ENCODE measurements at places on chromosomes 12 and 14.

DNA sequence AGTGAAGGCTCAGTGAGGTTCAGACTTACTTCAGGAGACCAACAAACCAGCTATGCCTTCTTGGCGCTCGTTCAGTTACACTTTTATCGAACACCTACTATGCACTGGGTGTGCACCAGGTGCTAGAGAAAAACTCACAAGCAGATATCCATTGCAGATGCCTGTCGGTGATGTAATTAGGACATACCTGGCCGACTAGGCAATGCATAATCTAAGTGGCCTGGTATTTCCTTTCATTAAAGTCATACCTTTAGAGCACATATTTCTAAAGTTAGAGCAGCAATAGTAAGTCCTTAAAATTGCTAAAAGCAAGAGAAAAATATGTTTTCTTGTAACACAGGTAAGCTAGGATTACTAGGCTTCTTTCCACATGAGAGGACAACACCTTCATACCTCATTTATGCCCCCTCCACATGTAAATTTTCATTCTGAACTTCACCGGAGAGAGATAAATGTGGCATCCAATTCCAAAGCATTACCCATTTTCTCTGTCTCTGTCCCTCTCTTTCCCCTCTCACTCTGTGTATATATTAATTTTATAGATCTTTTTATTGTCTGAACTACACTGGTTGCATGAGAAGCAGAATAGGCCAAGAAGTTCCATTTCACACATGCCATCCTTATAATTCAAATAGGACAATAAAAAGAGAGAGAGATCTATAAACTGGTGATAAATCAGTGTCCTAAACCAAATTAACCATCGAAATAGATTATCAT lies 242.2 kb downstream of the SPTSSA start:
- no peak for DNase-seq

GRCh38 chr14:89140326-89140725 lies 276.7 kb downstream of the FOXN3 start:
- DNase-seq = no peak

DNA sequence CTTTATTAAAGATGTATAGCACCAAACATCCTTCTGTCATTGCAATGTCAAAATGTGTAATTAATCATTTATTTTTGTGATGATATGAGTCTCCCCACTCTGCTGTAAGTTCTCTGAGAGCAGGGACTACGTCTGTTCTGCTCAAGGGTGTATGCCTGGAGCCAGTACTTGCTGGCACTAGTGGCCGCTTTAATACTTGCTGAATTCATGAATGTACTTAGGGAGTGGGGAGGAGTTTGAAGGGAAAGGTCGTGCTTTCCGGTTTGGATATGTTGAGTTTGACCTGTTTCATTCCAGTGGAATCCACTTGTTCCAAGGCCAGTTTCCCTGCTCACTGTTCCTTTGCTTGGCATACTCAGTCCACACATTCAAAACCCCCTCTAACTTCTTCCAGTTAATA lies 1.9 kb upstream of the DCAF5 start:
- DNase-seq = no peak

- no peak for DNase-seq
Observed at GRCh38 chr12:77494296-77494695, 336.4 kb upstream of the NAV3 start.

GRCh38 chr14:33717866-33718265 lies 233.0 kb downstream of the EGLN3 start:
- no peak for DNase-seq

DNA sequence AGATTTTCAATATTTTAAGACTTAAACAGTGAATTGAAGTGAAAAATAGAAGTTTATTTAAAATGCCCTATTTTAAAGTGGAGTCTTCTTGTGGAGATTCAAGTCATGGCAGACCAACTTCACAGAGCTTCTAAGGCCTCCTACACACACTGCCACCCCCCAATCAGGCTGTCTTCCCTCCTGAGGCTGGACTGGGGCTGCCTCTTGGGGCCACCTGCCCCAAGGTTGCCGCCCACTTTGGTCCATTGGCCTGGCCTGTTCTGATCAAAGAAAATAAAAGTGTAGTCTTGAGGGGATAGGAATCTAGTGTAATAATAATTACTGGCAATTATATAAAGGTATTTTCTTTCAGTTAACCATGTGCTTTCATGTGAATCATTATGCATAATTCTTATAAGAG lies 1.3 kb downstream of the GOLT1B start:
- no peak for DNase-seq

DNA sequence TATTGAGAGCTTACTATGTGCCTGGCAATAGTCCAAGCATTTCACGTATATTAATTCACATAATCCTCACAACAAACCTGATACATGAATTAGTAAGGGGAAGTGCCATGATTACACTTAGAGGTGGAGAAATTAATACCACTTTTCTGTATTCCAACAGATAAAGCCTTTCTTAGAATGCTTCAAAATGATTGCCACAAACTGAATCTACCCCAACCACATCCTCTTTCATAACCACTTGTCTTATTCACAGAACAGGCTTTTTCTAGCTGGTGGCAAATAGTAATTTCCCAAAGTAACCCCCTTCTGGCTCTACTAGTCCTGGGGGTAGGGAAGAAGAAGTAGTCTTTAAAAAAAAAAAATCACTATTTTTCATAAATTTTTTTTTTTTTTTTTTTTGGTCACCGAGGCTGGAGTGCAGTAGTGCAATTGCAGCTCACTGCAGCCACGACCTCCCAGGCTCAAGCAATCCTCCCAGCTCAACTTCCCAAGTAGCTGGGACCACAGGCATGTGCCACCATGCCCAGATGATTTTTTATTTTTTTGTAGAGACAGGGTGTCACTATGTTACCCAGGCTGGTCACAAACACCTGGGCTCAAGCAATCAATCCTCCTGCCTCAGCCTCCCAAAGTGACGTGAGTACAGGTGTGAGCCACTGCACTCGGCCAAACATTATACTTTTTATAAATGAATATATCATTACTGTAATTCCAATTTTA lies 59.0 kb upstream of the ARID2 start:
- DNase-seq = no peak

- DNase-seq = no peak
Observed at GRCh38 chr12:29552994-29553748, 55.7 kb upstream of the OVCH1 start.

DNA sequence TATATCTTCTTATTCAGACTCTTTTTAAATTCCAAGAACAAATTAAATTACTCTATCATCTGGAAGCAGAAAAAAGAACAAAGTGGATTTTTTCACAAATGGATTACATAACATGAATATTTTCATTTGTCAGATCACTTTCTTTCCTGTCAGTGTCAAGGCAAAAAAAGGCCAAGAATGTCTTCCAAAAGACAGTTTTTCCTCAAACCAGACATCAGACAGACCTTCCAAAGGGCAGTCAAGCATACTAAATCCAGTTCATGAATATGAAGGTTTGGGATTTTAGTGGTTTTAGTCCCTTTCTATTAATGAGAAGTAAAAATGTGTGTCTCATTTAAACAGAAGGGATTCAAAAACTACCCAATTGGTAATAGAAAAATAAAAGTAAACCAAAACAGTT lies 336.0 kb downstream of the CEP128 start:
- DNase-seq = no peak

- no peak for DNase-seq
Observed at GRCh38 chr12:42990387-42990786, 400.8 kb upstream of the PRICKLE1 start.

DNA sequence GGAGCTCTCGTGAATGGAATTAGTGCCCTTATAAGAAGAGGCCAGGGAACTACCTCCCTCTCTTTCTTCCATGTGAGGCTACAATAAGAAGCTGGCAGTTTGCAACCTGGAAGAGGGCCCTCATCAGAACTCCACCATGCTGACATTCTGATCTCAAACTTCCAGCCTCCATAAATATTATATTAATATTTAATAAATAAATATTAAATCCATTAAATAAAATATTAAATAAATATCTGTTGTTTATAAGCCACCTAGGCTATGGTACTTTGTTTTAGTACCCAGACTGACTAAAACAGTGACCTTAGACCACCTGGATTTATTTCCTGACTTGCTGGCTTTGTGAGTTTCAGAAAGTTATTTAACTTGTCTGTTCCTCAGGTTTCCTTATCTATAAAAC lies 49.9 kb downstream of the ZNF641 start:
- DNase-seq = no peak

DNA sequence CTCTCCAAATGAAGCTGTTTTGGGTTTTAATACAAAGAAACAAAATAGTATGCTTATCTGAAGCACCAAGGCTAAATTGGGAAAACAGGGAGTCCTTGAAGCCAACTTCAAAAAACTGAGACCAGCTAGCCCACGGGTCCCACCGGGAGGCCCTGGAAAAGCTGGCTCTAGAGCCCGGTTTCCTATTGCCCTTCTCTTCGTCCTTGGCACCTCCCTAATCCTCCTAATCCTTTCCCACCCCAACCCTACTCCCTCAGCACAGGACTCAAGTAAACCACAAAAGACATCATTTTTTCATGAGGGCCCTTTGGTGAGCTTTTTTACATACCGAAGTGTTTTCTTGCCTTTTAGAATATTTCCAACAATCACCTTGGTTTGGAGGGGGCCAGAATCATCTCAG lies 11.3 kb downstream of the LRRC74A start:
- no peak for DNase-seq

- no peak for DNase-seq
Observed at GRCh38 chr12:52903855-52904508, 894 bp downstream of the KRT8 start.

DNA sequence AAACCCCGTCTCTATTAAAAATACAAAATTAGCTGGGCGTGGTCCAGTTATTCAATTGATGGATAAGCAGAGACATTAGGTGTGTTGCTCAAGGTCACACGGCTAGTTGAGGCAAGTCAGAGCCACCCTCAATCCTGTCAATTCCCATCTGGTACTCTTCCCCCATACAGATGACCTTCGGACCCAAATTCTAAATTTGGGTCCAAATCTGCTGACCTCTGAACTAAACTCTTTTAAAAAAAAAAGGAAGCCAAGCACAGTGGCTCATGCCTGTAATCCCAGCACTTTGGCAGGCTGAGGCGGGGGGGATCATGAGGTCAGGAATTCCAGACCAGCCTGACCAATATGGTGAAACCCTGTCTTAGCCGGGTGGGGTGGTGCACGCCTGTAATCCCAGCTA lies 23.9 kb downstream of the GCN1 start:
- no peak for DNase-seq

DNA sequence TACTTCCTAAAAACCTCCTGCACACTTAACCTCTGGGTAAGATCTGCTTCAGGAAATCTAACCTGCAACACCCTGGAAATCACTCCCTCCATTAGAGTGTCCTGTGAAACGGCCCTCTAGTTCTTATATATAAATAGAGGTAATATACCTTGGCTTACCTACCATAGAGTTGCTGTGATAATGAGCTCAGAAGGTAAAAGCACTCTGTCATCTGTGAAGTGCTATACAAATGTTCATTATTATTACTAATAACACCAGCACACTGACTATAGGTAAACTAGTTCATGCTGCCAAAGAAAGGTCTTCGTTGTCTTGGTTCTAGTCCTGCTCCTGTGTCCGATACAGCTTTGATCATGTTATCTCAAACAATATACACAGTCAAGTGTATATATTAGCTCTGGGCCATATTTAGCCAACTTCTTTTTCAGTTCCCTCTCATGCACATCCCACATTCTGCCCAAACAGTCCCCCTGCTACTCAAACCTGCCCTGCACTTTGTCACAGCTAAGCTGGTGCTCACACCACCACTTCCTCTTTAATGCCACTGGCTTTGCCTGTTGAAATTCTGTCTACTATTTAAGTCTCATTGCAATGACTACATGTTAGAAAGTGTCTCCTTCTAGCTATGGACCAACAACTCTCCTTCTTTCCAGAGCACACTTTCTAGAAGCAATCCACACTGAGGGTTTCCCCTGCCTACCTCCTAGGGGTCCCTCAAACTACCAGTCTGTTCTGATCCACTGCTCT lies 5.1 kb downstream of the E2F7 start:
- DNase-seq = no peak

- no peak for DNase-seq
Observed at GRCh38 chr12:19849208-19849607, 409.9 kb downstream of the AEBP2 start.

DNA sequence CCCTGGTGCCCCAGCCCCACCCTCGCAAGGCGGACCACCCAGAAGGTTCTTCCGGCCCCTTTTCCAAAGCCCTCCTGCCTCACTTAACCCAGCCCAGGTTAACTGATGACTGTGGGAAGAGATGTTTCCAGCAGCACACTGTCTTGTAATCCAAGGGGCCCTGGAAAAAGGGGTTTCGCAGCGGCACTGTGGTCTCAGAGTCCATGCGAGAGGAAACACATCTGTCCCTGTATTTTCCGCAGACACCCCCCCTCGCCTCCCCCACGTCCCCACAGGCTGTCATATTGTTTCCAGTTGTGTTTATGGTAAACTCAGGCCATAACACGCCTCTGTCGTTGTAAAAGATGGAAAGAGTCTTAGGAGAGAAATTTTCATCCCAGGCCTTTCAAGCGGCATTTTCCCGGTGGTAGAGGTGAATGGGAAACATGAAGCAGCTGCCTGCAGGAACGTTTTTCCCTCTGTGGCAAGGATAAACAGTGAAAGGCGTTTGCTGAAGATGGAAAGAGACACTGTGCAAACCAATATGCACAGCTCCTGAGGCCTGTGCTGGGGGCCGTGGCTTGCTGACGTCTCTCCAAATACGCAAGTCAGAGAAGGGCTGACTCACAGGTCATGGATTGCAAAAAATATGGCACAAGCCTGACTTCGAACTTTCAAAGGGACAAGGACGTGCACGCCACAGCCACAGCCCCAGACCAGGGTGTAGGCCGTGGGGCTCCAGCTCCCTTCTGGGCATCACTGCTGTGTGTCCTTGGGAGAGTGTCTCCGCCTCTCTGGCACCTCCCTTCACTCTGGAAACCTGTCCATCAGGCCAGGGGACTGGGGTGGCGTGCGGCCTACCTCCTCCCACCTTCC lies 22.5 kb upstream of the FZD10 start:
- DNase-seq = no peak

GRCh38 chr14:77158175-77158881 lies 16.7 kb upstream of the ZDHHC22 start:
- DNase-seq = no peak

Measured in stimulated activated CD4-positive, alpha-beta T cell treated with anti-CD3 and anti-CD28 coated beads, TNF-alpha, amount 100 ng/mL, for 24 hours (primary cell).